Neural progenitor cell (in vitro differentiated cells): ENCODE measurements at places on chromosomes 11 and 22.

- DNase-seq = no peak
Observed at GRCh38 chr11:44165432-44165831, 70.0 kb downstream of the EXT2 start.

- no peak for DNase-seq
Observed at GRCh38 chr22:20937031-20937793, 20.0 kb downstream of the CRKL start.

GRCh38 chr11:88421530-88421929 lies 84.0 kb upstream of the CTSC start:
- DNase-seq = peak; percentile 6

DNA sequence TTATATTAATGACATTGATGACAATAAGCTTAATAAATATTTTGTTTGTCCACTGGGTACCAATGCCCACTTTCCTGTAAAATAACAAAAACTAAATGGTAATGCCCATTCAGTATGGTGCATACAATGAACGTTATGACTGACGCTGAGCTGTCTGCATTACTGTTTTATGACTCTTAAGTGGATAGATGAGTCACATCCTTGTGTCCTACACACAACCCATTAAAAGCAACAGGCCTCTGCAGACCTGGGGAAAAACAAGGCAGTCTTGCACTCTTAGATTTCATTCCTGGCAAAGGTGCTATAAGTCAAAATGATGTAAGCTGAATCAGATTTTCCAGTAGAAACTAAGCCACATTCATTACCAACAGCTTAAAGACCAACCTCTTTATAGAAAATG lies 176.3 kb upstream of the TMEM45B start:
- no peak for DNase-seq

- no peak for DNase-seq
Observed at GRCh38 chr22:31951194-31952093, 7.1 kb downstream of the YWHAH start.

DNA sequence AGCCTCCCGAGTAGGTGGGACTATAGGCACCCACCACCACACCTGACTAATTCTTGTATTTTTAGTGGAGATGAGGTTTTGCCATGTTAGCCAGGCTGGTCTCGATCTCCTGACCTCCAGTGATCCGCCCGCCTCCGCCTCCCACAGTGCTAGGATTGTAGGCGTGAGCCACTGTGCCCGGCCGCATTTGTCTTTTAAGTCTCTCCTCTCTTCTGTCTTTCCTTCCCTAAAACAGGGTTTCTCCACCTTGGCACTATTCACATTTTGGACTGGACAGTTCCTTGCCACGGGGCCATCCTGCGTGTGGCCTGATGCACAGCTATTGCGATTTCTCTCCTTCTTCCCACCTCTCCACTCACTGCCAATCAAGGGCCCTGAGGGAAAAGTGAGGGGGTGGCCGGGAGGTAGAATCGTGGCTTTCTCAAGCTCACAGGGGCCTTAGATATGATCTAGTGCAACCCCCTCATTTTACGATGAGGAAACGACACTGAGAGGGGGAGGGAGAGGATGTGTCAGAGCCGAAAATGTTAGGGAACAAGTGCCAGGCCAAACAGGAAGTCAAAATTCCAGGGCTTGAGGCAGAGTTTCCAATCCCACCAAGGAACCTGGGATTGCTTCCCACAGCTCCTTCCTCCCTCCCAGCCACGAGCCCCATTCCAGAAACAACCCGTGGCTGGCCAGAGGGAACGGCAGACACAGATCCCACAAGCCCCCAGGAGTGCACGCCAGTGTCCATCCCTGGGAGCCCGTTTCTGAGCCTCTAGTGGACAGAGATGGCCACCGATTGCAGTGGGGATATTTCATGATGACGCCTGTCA lies 21.2 kb downstream of the SCGB1A1 start:
- no peak for DNase-seq

GRCh38 chr22:46686221-46687047 lies 51.6 kb downstream of the CERK start:
- no peak for DNase-seq

- no peak for DNase-seq
Observed at GRCh38 chr11:44626645-44627044, 61.2 kb downstream of the CD82 start.

- DNase-seq = no peak
Observed at GRCh38 chr22:27406389-27406861, 395.1 kb downstream of the MN1 start.

GRCh38 chr22:21632237-21632895 lies at the start of gene CCDC116:
TSS of gene CCDC116 (plus strand) at chr22:21632760. CDS start at chr22:21633182, 422 bp downstream.
- DNase-seq = peak; percentile 48

GRCh38 chr22:37070744-37071143 lies 19.2 kb downstream of the KCTD17 start:
- no peak for DNase-seq

DNA sequence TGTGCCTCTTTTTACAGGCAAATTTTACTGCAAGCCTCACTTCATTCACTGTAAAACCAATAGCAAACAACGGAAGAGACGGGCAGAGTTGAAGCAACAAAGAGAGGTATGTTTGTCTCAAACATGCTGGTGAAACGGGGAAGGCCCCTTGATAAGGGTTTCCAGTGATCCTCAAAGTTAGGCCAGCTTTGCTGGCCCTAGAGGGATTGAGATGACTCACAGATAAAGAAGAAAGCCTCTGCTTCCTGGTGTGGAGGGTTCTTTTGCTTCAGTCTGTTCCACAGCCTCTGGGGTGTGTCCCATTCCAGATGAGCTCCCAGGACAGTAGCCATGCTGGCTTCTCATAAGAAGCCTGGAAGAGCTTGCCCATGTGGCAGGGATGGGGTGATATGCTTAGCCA lies 118.9 kb upstream of the PARVA start:
- no peak for DNase-seq

DNA sequence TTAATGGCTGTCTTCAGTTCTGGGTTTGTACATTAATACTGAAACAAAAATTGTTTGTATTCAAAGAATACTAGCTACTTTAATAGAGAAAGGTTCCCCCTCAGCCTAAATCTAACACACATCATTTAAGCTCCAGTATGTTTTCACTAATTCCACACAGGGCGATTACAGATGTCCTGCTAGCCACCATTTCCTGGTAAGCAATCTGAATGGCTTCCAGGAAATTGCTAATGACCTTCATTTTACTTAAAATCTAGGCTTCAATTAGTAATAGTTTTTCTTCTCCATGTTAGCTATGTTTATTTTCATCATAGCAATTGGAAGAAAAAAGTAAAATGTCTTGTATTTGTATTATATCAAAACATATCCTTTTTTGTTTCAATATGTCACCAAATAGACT lies 132.8 kb downstream of the SOX6 start:
- no peak for DNase-seq

DNA sequence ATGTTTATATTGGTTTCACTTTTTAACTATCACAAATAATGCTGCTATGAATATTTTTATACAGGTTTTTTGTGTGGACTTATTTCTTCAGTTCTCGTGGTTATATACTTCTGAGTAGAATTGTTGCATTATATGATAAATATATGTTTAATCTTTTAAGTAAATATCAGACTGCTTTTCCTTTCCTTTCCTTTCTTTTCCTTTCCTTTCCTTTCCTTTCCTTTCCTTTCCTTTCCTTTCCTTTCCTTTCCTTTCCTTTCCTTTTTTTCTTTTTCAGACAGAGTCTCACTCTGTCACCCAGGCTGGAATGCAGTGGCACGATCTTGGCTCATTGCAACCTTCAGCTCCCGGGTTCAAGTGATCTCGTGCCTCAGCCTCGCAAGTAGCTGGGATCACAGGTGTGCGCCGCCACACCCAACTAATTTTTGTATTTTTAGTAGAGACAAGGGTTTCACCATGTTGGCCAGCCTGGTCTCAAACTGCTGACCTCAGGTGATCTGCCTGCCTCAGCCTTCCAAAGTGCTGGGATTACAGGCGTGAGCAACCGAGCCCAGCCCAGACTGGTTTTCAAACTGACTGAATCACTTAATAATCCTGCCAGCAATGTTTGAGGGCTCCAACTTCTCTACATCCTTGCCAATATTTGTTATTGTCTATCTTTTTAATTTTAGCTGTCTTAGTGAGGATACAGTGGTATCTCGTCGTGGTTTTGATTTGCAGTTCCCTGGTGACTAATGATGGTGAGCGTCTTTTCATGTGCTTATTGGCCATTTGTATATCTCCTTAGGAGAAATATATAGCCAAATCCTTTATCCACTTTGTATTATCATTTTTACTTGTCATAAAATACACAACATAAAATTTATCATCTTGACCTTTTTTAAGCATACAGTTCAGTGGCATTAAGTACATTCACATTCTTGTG lies 21.9 kb downstream of the HTR3B start:
- no peak for DNase-seq

DNA sequence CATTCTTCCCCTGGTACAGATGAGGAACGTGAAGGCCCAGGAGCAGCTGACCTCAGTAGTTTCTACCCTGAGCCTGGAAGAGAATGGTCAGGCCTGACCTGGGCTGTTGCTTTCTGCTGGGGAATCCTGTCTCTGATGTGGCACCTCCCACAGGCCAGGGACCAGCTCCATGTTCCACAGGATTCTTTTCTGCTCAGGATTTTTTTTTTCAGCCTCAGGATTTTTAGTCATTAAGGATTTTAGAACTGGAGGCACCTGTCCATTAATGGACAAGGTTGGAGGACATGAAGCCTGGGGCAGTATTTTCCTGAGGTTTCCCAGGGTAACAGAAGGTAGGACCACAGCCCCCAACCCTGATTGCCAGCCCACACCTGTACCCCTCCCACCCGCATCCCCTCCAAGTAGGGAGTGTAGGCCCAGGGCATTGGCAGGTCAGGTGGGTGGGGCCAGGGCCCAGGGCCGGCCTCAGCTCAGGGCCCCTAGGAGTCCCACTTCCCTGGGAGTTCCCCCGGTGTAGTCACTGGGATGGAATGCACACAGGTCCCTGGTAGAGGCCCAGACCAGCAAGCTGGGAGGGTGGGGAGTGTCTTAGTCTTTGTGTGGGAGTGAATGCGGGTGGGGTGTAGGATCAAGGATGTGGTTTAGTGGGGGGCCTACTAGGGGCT lies 16.1 kb downstream of the BIK start:
- DNase-seq = no peak

- DNase-seq = peak; percentile 45
Observed at GRCh38 chr11:119029340-119030028, 1.2 kb downstream of the SLC37A4 start.

GRCh38 chr22:38176170-38176741 lies 5.4 kb downstream of the PLA2G6 start:
- DNase-seq = no peak

DNA sequence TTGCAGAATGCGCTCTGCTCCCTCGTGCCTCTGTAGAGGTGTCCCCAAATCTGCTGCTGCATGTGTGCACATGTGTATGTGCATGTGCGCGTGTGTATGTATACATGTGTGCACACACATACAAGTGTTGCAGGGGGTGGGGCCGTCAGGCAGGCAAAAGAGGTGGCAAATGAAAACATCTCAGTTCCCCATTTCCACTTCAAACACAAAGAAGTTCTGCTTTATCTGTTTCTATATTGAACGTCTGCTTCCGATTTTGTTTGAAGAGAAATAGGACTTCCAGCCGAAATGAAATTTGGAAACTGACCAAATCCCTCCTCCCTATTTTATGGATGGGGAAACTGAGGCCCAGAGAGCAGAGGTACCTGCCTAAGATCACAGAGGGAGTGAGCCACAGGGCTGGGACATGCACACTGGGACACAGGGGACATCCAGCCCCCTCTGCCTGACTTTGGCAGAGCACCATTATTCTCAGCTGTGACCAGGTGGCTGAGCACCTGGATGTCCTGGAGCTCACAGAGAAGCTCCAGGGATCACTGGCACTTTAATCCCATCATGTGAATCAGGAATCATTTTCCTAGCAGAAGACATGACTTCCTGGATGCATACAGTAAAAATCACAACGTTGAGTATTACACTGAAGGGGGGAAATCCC lies 41.2 kb upstream of the ALX4 start:
- DNase-seq = no peak

DNA sequence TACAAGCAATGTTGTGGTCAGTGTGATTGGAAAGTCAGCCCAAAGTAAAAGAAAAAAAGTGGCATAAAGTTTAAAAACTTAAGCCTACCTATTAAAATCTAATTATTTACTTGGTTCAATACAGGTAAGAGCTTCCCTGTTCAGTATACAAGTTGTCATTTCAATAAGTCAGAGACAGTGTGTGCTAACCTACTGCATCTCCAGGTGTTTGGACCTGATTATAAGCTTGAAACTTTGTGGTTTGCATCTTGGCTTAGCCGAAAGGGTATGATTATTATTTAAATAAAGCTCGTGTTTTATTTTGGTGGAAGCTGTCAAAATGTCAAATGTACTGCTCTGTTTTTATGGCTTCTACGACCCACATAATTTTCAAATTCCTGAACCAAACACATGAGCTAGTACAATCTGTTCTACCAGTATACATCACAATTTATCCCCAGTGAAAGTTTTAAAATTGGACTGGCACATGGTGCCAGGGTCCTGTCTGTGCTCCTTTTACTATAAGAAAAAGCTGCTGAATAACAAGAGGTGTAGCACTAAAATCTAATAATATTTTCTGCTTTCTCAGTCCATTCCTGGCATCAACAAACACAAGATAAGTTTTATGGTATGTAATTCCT lies 103.9 kb upstream of the ANO3 start:
- DNase-seq = no peak

- DNase-seq = no peak
Observed at GRCh38 chr11:70364745-70365543, 33.4 kb upstream of the CTTN start.

DNA sequence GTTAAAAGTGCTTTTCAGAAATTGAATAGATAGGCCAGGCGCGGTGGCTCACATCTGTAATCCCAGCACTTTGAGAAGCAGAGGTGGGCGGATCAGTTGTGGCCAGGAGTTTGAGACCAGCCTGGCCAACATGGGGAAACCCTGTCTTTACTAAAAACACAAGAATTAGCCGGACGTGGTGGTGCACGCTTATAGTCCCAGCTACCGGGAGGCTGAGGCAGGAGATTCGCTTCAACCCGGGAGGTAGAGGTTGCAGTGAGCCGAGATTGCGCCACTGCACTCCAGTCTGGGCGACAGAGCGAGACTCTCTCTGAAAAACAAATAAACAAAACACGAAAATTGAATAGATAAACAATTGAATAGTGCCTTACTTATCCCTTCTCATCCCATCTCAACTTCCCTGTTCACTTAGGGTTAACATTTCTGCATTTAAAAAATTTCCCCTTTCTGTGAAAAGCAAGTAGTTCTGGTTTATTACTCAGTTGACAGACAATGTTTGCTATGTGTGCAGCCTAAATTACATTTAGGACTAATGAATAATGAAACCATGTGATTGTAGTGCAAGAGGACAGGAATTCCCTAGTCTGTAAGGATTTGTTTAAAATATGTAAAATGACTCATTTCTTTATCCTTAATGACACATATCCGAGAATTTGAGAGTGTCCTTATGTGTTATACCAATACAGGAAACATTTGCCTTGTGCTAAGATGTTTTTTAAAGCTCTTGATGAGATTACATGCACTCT lies 6.0 kb downstream of the RNF169 start:
- DNase-seq = no peak
